Tibial nerve (tissue), 4 donors: ENCODE measurements at places on chromosomes 7 and 10.

- DNase-seq: no peak
Observed at GRCh38 chr10:52121688-52122087, 192.4 kb upstream of the DKK1 start.

DNA sequence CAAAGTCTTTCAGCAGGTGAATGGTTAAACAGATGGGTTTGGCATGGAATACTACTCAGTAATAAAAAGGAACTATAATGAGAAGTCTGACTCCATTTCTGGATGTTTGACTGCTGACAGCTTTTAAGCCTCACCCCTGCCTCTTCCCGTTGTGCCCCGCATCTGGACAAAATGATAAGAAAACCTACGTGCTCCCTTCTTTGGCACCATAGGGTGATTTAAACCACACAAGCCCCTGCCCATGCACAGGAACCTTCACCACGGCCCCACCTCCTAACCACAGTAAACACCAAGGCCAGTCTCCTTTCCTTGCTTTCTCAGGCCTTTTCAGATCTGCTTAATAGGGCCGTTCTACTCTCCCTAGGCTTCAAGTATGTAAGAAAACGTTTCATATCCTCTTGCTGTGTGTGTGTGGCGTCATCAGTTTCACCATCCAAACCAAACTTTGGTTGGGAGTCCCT is 47.1 kb upstream of the UBN2 start:
- no peak for DNase-seq

GRCh38 chr7:110454713-110455112 is 636.2 kb upstream of the LRRN3 start:
- no peak for DNase-seq

- no peak for DNase-seq
Observed at GRCh38 chr7:116888895-116889294, 26.5 kb downstream of the CAPZA2 start.

DNA sequence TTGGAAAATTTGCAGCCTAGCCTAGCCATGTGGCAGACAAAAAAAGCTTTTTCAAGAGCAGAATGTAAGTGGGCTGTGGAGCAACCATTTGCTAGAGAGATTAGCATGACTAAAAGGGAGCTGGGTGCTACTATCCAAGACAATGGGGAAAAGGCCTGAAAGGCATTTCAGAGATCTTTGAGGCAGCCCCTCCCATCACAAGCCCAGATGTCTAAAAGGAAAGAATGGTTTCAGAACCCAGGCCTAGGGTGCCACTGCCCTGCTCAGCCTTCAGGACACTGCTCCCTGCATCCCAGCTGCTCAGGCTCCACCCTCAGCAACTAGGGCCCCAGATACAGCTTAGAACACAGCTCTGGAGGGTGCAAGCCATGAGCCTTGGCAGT is 24.7 kb downstream of the PNLIPRP3 start:
- DNase-seq: no peak

- no peak for DNase-seq
Observed at GRCh38 chr10:68606918-68607317, 46.8 kb downstream of the TET1 start.
